ENCODE measurements at places on chromosomes 16 and 17.

- DNase-seq = no peak
These were observed 35.8 kb downstream of the TEKT5 start for GRCh38 chr16:10658943-10659342.

- no peak for DNase-seq
These were observed 83.8 kb upstream of the HNF1B start for GRCh38 chr17:37828651-37829124.

DNA sequence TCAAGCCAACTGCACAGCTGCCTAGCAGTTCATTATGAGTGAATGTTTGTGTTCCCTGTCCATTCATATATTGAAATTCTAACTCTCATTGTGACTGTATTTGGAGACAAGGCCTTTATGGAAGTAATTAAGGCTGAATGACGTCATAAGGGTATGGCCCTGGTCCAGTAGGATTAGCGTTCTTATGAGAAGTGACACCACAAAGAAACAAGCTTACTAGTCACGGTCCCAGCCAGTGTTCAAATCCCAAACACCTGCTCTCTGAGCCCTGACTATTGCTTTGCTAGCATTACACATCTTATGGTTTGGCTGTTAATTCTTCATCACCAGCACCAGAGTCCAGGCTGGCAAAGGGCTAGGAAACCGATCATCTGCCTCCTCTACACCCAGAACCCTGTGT, 2.2 kb downstream of the ZNF668 start:
- no peak for DNase-seq

- no peak for DNase-seq
These were observed 33.2 kb upstream of the SHISA9 start for GRCh38 chr16:12868169-12868568.

- no peak for DNase-seq
These were observed 1131.0 kb upstream of the GOT2 start for GRCh38 chr16:59864981-59865666.

- DNase-seq = no peak
These were observed 25.6 kb upstream of the TAC4 start for GRCh38 chr17:49873466-49873865.

- DNase-seq = no peak
These were observed 1.3 kb downstream of the ADGRG1 start for GRCh38 chr16:57629516-57630406.
